ENCODE measurements at places on chromosomes 2 and 18.

- DNase-seq = no peak
These were observed 66.7 kb downstream of the TNS1 start for GRCh38 chr2:217935901-217936684.

GRCh38 chr2:75556679-75557366, 3.9 kb downstream of the EVA1A start:
- no peak for DNase-seq

GRCh38 chr2:233075141-233075965, 15.2 kb downstream of the INPP5D start:
- DNase-seq = no peak

DNA sequence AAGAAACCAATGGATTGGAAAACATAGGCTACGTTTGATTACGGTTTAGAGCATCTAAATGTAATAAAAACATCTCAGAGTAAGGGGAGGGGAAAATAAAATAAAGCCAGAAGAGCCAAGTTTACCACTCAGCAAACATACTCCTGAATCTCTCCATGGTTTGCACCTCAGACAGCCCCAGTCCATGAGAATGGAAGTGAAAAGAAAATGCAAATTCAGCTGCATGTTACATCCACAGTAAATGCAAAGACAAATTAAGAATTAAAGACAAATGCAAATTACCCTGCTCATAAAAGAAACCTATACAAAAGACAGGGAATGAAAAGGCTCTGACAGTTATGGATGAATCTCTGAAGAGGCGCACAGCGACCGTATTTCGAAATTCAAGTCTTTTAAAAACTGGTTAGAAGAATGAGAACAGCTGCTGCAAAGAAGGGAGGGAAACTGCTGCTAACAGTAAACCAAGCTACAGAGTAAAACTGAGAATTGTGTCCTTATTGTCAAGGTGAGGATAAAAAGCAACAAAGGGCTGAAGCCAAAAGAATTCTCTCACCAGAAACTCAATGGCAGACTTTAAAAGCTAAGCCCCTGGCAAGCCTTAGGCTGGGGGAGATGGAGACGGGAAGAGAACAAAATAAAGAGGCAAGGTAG, 197.9 kb upstream of the ACVR2A start:
- DNase-seq = no peak

- DNase-seq = no peak
These were observed 57.4 kb upstream of the B3GNT7 start for GRCh38 chr2:231337807-231338759.

DNA sequence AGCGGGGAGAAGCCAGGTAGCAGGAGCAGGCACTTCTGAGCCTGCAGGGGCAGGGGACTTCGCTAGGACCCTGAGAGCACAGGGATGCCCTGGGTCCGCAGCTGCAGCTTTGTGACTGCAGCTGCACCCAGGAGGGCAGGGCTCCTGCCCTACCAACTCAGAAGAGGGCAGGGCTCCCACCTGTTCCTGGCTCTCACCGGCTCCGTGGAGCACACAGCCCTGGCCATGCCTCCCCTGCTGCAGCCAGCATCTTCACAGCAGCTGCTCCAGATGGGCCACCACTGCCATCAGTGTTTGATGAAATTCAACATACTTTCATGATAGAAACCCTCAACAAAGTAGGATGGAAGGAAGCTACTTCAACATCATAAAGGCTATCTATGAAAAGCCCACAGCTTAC, 92.7 kb downstream of the FAM210A start:
- no peak for DNase-seq

DNA sequence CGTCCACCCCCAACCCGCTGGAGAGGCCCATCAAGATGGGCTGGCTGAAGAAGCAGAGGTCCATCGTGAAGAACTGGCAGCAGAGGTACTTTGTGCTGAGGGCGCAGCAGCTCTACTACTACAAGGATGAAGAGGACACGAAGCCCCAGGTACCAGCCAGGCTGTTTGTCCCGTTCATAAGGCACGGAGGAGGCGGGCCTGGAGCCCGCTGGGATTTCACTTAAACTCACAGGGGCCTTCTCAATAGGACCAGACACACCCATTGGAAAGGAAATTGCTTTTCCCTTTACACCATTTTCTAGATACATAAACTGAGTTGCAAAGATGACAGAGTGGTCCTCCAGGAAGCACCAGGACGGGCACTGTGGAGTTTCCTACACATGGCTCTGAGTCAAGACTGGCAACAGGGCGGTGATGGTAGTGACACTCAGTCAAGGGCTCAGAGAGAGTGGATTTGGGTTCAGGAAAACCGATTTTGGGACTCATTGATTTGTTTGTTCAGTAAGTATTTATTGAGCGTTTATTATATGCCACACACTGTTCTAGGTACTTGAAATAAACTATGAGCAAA, 40.7 kb downstream of the ARHGAP25 start:
- DNase-seq = no peak

DNA sequence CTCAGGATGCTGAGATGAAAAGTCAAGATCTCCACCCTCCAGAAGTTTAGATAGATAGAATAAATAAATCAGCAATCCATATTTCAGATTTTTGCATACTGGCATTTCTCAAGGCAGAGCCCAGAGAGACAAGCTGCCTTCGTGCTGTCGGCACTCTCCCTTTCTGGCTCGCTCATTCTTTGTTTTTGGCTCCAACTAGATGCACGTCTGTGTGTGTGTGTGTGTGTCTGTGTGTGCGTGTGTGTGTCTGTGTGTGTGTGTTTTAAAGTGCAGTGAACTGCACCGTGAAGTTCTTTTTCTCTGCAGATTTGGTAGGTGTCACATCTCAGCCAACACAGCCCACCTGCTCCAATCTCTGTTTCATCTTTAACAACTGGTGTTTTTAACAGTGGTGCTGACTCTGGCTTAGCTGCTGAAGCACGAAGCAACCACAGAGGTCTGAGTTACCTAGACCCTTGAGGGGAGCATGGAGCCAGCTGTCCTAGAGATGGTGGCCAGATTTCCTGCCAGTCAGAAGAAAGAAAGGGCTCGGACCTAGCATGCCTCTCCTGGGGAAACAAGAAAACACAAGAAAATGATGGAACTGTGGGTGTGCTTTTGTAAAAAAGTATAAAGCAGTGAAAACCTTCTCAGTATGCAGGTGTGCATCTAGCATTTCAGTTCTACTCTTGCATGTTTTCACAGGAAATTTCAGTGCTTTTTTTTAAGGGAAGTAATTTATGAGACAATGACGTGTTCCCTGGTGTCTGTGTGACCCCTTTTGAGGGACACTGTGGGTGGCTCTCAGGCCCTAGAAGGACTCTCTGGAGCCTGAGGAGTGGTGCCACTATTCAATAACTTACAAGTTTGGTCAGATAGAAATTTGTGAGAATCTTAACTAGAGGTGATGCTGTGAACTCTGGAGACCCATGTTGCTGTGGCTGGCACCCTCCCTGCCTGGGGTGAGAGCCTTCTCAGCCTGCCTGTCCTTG, 364.3 kb downstream of the RNF144A start:
- no peak for DNase-seq

- DNase-seq = no peak
These were observed 243.4 kb upstream of the ID2 start for GRCh38 chr2:8438476-8438875.

- no peak for DNase-seq
These were observed 355.1 kb upstream of the ZC3H15 start for GRCh38 chr2:186130748-186131641.

DNA sequence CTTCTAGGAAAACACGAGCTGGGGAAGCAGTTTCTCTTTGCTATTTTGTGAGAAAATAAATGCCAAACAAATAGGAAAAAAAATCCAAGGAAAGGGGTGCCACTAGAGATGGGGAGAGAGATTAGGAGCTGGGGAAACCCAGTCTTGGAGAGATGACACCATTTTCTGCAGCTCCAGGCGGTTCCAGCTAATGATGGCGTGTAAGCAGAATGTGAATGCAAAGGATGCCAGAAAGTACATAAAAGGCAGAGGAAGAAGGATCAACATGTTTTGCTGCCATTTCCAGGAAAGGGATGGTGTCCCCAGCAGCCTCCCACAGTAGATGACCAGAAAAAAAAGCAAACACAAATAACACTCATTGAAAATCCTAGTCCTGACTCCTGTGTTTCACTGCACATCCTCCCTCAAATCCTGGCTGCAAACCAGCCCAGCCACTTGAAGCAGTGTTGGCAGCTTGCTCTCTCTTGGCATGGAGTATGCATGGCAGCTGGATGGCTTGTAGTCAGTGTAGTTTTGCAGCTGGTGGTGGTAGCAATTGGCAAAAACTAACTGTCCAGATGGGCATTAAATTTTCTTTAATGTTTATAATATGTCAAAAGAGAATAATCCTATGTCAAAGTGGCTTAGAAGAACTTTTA, 93.6 kb downstream of the FTCDNL1 start:
- DNase-seq = no peak

DNA sequence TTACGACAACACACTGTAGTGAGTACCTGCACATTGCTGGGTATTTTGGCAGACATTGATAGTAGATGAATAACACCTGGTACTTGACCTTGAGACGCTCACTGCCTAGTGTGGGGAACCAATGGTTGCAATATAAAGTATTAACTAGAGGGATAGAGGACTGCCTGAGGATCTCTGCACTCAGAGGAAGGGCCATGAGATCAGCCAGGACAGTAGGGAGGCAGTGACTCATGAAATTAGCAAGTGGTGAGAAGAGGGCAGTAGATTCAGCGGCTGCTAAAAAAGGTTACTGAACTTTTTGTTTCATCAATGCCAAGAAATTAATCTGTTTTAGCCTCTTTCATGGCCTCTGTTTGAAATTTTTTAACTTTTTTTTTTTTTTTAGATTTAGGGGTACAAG, 250.8 kb upstream of the TCF4 start:
- no peak for DNase-seq

- DNase-seq = no peak
These were observed 2.8 kb upstream of the MXD1 start for GRCh38 chr2:69911985-69912563.

- DNase-seq = no peak
These were observed 74.6 kb upstream of the PARD3B start for GRCh38 chr2:204470621-204471196.

GRCh38 chr18:75723521-75724340, 296.2 kb upstream of the SMIM21 start:
- DNase-seq = no peak

DNA sequence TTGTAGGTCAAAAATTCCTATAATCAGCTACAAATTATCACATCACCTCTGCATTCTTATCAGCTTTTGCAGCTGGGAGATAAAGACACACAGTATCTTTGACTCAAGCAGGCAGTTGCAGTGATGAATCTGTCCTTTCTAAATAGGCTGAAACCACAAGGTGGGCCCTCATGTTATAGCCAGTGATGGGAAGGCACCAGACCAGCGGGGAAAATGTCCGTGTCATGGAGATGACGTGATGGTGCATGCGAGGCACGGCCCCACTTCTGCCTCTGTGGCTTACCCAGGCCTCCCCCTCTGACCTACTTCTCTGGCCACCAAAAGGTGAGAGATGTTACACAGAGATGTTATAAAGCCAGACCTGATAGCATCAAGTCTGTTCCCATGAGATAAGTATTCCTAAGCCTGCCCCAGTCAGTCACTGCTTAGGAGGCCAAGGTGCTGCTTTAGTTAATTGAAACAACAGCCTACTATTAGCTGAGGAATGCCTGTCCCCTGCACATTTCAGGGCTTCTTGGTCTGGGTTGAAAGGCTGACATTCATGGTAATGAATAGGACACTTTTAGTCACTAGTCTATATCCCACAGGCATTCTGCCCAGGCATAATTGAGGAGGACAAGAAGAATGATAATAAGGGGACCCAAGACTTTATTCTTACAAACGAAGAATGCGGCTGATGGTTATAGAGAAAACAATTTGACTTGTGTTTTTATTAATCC, 327.9 kb downstream of the LPIN1 start:
- DNase-seq = no peak

- no peak for DNase-seq
These were observed 124.5 kb downstream of the AQP4 start for GRCh38 chr18:26741048-26741447.

DNA sequence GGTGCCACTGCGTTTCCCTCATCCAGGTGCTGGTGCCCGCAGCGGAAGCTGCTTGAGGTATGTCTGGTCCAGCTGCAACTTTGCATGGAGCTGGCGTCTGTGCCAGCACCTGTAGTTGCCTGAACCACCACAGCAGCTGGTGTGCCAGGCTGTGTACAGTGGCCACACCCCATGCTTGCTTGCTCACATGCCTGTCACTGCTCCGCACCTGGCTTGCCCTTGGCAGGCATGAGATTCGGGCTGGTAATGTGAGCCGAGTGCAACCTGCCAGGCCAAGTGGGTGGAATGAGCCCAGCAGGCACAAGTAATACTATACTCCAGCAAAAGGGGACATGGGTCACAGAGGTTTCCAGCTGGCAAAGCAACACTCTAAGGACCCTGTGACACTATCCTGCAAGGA, 1123.3 kb upstream of the ACVR2A start:
- DNase-seq = no peak

- DNase-seq = no peak
These were observed 180.2 kb downstream of the INHBB start for GRCh38 chr2:120526047-120526562.

DNA sequence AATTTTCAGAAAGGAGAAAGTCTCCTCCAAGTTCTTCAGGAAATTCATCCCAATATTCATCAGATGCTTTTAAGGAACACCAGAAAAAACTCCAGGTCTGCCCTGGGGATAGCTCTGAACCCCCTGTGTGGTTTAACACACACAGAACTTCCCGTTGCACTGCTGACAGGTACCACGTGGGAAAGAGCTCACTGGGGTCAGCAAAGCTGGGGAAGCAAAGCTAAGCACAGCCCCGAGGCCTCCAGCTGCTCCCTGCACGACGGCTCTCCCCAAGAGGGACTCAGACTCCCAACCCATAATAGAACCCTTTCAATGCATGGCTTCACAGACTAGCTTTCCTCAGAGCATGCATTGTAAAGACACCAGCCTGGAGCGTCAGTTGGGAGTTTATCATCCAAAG, 28.0 kb downstream of the ADI1 start:
- no peak for DNase-seq

GRCh38 chr18:49596687-49597086, 34.8 kb downstream of the LIPG start:
- DNase-seq = no peak

DNA sequence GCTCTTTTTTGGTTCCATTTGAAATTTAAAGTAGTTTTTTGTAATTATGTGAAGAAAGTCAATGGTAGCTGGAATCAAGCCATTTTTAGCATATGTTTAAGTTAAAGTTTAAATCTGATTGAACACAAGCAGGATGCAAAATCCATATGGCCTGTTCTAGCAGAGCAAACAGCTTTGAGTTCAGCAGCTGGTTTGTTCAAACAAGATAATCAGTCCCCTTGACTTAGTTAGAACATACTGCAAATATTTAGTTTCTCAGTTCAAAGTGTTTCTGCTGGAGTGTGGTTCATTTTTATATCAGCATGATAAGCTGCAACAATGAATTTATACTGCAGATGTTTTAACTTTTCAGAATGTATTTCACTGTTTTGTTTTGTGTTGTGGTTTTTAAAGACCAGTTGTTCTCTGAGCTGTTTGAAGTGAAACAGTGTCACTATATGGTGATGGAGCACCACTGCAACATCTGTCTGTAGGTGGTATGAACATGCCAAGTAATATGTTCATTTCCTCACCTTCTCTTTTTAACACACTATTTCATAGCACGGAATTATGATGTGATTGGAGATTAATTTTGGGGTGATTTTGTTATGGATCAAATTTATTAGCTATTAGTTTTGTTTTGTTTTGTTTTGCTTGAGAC, 125.3 kb downstream of the COL4A4 start:
- DNase-seq = no peak

- DNase-seq = no peak
These were observed 201.2 kb upstream of the TNP1 start for GRCh38 chr2:217060951-217061547.
